ENCODE measurements at places on chromosomes 13 and 19. TPM values are rescaled to one million over a fixed set of nuclear protein-coding genes. Genes with fewer than 3 reads are reported as not detected.

GRCh38 chr13:49838989-49839388 lies 46.5 kb upstream of the KPNA3 start:
- DNase-seq = no peak

DNA sequence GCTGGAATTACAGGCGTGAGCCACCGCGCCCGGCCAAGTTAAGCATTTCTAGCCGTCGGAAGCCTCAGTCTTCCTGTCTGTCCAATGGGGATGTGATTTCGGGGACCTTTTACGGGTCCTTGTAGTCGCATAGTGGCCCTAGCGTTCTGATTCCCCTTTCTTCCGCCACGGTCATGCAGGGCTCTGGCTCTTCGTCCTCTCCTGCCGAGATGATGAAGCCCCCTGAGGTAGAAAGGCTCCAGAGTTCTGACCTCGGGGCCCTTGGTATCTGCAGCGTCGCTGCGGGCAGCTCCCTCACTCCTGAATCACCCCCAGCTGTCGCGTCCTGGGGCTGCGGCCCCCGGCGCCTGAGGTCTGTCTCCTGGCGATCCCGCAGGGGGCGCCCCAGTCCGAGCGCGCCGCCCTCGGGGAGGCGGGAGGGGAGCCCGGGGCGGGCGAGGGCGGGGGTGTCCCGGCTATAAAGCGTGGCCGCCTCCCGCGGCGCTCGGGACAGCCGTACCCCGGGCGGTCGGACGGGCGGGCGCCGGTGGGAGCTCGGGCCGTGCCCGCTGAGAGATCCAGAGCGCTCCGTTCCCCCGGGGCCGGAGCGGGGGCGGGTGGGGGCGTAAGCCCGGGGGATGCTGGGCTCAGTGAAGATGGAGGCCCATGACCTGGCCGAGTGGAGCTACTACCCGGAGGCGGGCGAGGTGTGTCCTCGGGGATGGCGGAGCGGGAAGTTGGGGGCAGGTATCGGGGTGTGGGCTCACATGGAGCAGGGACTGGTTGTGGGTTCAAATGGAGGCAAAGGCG lies at the start of gene FOXA3:
Gene FOXA3 (plus strand): TSS at position 487 of the 789 bp plus-strand sequence. CDS start 131 bp downstream, at position 618.
- DNase-seq = peak; percentile 24

GRCh38 chr13:113445791-113446487 lies 7.3 kb downstream of the ADPRHL1 start:
- DNase-seq = no peak

PRR36 gene
- not detected for polyA plus RNA-seq

EBI3 gene
- 0.14 TPM for polyA plus RNA-seq

EVI5L gene
- 10.4 TPM for polyA plus RNA-seq

Measured in fibroblast of lung (primary cell).